ENCODE measurements at places on chromosomes 6 and 20.
A peak's percentile ranks its signal among the peaks of the same experiment; 100 is the strongest.

DNA sequence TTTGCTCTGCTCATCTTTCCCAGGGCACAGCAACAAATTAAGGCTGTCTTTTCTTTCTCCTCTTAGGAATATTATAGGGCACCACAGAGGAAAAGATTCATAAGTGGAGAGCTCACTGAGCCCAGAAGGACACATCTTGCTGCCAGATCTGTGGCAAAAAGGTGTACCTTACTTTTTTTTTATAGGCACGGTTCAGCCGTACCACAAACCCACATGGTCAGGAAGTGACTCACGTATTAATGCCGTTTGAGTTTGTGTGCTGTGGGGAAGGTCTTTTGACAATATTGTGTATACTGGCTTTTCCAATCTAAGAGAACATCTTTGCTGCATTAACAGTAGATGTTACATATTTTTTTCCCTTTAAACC is 28.4 kb downstream of the PAQR8 start:
- DNase-seq, result no peak

GRCh38 chr6:155100087-155100486 is 105.0 kb downstream of the TIAM2 start:
- DNase-seq, result peak; percentile 35

GRCh38 chr6:132742495-132742894 is 15.2 kb downstream of the VNN2 start:
- DNase-seq, result no peak

DNA sequence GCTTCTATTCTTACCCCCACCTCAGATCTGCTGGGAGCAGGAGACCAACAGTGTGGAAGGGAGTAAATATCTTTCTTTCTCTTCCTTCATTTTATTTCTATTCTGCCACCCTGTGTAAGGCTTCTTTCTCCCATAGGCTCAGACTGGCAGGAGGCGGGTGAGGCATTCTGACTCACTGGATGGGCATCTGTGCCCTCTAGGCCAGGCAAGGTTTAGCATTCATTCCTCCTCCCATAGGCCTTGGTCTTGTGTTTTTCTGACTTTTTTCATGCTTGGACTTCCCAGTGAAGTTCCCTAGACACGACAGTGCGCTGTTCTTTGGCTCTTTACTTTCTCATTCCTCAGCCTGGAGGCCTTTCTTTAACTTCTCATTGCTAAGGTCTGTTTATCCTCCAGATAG is 235.2 kb downstream of the SYNE1 start:
- no peak for DNase-seq

- no peak for DNase-seq
Measured at GRCh38 chr20:16672299-16672698, 57.5 kb upstream of the SNRPB2 start.

- DNase-seq, result no peak
Measured at GRCh38 chr6:22023937-22024336, 272.9 kb downstream of the PRL start.

- no peak for DNase-seq
Measured at GRCh38 chr20:11092151-11092550, 418.4 kb upstream of the JAG1 start.

- DNase-seq, result no peak
Measured at GRCh38 chr6:111041917-111042316, 45.4 kb upstream of the SLC16A10 start.

- no peak for DNase-seq
Measured at GRCh38 chr6:126764104-126764503, 354.4 kb upstream of the RSPO3 start.

DNA sequence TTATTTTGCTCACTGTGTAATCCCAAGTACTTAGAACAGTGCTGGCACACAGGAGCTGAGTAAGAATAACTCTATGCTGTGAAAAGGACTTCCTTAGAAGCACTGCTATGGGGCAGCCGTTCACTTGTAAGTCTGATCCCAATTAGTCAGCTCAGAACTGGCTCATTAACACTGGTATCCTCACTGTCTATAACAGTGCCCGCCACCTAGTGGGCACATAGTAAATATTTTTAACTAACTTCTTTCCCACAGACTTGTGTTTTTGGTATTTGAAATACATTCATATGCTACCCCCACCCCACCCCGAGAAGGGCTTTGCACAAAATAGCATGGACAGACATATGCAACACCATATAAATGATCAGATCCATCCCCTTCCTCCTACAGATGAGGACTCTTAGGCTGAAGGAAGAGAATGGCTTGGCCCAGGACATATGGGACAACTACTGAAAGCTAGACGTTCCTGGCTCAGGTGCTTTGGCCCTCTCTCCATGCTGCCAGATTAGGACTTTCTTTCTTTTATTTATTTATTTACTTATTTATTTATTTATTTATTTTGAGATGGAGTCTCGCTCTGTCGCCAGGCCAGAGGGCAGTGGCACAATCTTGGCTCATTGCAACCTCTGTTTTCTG is 47.1 kb downstream of the DST start:
- DNase-seq, result peak; percentile 12

- peak; percentile 57 for DNase-seq
Measured at GRCh38 chr6:2986722-2987221, 12.9 kb upstream of the NQO2 start.

- DNase-seq, result no peak
Measured at GRCh38 chr6:147903931-147904330, 395.4 kb downstream of the SAMD5 start.

DNA sequence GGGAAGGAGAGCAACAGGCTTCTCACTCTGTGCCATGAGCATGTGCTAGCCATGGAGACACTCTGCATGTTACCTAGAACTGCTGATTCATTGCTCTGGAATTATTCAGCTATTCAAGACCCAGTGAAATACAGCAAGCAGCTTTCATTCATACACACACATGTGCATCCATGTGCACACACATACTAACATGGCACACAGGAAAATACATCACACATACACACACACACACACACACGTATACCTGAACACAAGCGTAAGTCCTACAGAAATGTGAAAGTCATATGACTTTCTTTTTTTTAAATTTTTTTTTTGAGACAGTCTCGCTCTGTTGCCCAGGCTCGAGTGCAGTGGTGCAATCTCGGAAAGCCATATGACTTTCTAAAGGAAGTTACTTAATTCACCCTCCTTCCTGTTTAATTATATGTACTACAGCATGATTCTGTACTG is 108.2 kb upstream of the NFATC2 start:
- no peak for DNase-seq

GRCh38 chr6:138227316-138227781 is 9.1 kb upstream of the PBOV1 start:
- no peak for DNase-seq

GRCh38 chr20:62104791-62105345 is 17.4 kb upstream of the LSM14B start:
- no peak for DNase-seq

DNA sequence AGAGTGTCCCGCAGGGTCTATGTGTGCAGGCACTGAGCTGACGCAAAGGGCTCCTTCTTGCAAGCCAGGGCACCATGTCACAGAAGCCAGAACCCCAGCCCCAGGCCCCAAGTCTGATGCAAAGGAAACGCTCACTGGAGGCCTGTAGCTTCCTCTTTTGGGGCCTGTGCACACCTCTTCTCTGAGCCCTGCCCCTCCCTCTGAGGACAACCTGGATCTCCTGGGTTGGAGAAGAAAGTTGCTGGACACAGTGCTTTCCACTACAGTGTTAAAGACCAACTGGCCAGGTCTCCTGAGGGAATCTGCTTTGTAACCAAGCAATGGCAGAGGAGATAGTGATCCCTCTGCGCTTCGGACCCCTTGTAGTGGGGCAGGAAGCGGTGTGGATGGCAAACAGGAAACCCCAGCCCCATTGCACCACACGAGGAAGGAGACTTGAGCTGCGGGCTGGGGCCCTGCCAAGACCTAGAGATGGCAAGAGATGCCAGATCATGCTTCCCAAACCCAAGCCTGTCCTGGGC is 90.0 kb downstream of the PRND start:
- DNase-seq, result no peak

GRCh38 chr6:16904957-16905356 is 143.7 kb upstream of the ATXN1 start:
- DNase-seq, result no peak

DNA sequence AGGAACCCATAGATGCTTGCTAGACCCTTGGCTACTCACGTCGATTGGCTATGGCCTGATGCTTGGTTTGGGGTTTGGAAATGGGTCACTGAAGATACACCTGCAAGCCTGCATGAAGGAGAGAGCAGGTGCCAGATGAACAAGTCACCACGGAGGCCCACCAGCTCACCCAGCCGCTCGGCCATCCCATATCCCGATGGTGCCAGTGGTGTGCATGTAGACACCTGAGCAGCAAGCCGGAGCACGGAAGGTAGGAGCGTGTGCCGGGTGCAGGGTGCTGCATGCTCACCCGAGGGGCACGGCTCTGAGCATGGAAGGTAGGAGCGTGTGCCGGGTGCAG is 35.9 kb downstream of the DACT2 start:
- DNase-seq, result no peak

- no peak for DNase-seq
Measured at GRCh38 chr6:14673201-14673600, 555.6 kb downstream of the CD83 start.

- no peak for DNase-seq
Measured at GRCh38 chr20:19466206-19466928, 253.9 kb downstream of the SLC24A3 start.

DNA sequence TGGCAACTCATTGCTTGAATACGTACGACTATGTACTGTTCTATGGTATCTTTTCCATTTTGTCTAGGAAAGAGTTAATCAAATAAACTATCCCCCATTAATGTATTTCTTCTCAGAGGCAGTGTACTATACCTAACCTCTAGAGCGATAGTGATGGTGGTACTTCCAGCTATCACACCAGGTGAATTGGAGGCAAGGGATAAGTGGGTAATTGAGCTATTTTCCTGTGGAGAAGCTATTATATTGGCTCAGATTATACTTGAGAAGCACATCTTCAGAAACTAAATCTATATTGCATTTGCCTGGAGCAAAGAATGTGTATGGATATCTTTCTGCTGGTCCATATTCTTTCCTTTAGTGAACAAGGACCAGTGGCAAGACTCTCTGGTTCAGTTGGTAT is 430.7 kb upstream of the KHDRBS2 start:
- no peak for DNase-seq

- DNase-seq, result no peak
Measured at GRCh38 chr6:30601436-30601814, 15.6 kb downstream of the PPP1R10 start.

DNA sequence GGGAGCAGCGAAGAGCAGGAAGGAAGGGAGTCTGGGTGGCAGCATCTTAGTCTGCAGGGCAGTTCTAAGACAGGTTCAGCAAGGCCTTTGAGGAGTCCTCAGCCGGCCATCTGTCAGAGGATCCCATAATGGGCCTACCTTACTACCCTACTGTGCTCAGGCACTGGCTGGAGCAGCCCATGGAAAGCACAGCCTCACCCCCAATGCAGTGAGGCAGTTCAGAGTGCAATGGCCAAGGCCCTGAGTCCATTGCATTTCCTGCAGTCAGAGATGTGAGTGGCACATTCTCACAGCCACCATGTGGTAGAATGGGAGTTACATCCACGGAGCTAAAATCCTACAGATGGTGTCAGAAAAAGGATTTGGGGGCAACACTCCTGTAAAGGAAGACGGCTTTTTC is 19.4 kb upstream of the OVOL2 start:
- no peak for DNase-seq

GRCh38 chr20:14664101-14664500 is 326.7 kb upstream of the FLRT3 start:
- DNase-seq, result no peak

GRCh38 chr6:100078509-100078908 is 84.5 kb upstream of the MCHR2 start:
- no peak for DNase-seq

GRCh38 chr20:34522969-34523871 is 7.0 kb downstream of the DYNLRB1 start:
- DNase-seq, result no peak

DNA sequence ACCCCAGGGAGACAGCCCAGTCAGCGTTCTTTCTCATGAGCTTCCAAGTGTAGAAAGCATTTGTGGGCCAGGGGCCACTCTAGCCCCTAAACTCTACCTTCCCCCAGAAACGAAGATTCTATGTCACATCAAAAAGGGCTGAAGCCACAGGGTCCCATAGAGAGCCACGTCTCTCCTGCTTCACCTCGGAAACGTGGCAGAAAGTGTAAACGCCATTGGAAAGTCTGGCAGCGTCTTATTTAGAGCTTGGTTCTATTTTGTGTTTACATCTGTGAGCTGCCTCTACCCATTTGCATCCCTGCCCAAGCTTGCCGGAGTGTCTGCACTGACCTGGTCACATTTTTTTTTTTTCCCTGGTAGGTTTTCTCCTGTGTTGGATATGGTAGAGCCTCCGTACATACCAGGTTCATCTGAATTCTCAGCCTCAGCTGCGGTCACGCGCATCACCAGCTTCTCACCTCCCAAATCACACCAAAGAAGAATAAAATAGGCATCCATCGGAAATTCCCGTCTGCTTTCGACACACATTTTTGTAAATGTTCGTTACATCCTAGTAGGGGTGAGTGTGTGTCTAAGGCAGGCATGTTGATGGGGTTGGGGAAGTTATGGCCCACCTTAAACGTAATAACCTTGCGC is 62.6 kb downstream of the NPEPL1 start:
- DNase-seq, result no peak

- no peak for DNase-seq
Measured at GRCh38 chr6:99350573-99350972, 1.1 kb upstream of the FAXC start.

Measured in ovary (tissue), 10 donors.